ENCODE measurements at places on chromosomes 11 and 22.

DNA sequence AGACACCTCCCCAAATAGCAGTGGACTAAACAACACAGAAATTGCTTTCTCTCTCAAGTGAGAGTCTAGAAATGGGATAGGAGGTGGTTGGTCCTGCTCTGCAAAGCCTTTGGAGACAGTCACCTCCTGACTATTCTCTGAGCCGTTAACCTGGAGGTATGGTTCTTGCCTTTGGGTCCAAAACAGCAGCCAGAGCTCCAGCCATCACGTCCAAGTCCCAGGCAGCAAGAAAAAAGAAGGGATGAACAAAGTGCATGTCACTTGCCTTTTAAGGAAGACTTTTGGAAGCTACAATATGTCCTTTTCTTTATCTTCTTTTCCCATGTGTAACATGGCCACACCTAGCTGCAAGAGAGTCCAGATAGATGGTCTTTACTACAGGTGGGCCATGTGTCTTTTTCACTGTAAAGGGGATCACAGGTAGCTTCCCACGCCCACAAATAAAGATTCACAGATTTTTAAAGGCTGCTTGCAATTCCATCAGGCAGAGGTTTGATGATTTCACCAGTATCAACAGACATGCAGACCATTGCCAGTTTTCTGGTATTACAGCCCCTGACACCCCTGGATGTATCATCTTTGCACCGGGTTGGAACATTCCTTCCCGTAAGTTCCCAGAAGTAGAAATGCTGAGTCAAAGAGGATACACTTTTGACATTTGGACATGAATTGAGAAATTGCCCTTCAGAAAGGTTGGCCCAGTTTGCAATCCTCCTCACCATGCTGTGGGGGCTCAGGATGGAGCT is 66.0 kb downstream of the MYEOV start:
- no peak for DNase-seq

GRCh38 chr11:20421946-20422345 is 34.4 kb downstream of the PRMT3 start:
- no peak for DNase-seq

GRCh38 chr22:36377022-36377631 is 10.6 kb downstream of the MYH9 start:
- DNase-seq = no peak

- DNase-seq = peak; percentile 39
Measured at GRCh38 chr11:94330789-94331188, 26.4 kb downstream of the IZUMO1R start.

GRCh38 chr11:68825571-68825970 is 16.1 kb downstream of the CPT1A start:
- peak; percentile 32 for DNase-seq

DNA sequence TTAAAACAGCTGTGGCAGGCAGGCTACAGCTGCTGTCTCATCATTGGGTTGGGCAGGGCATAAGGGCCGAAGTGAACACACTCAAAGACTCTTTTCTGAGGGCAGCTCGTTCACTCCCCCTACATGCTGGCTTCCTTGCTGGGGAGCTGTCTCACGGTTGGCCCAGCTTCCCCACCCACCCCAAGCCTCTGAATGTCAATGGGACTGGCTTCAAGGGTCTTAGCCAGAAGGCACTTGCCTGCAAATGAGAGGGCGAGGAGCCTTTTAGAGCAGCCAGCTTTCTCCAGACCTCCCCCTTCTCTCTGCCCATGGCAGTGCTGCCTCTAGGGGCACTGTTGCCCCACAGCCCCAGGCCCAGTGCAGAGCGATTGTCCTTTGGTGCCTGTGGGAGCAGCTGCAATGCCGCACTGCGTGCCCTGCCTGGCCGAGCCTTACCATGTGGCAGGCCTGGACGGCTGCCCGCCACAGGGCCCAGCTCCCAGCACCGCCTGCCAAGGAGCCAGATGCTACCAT is 94.7 kb upstream of the RASSF10 start:
- peak; percentile 40 for DNase-seq

All from ELR (cell line).